ENCODE measurements at places on chromosomes 11 and 22.

- DNase-seq = no peak
These were observed 78.3 kb downstream of the RPL27A start for GRCh38 chr11:8760896-8761295.

- no peak for DNase-seq
These were observed 54.3 kb upstream of the NAV2 start for GRCh38 chr11:19658344-19658743.

- DNase-seq = no peak
These were observed 13.9 kb downstream of the ALKBH3 start for GRCh38 chr11:43894546-43894945.

GRCh38 chr11:109511598-109511997 lies 89.6 kb downstream of the C11orf87 start:
- DNase-seq = no peak

DNA sequence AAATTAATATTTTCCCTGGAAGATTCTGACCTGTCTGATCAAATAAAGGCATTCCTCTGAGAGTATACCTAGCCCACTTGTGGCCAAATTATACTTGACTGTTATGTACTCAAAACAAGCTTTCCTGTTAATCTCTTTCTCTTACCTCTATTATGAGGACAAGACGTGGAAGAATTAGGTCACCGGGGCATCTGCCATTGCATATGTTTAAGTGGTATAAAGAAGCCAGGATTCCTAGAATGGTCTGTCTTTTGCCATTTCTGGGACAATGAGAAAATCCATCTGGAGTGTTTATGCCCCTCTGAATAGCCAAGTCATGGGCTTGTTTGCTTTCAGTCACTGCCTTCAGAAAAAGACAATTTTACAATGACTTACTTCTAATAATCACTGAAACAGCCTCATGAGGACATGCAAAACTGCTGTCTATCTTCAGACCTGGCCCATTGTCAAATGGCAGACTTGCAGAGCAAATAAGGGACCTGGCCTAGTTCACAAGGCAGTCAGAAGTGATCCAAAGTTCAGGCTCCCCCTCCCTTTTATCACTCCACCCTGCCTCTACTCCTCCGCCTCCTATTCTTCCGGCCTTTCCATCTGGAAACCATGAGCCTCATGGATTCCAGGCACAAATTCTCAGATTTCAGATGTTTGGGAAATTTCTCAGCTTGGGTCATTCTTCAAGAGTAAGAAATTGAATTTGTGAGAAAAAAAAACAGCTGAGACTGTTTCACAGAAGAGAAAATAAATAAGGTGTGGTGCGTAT lies 128.1 kb upstream of the LDLRAD3 start:
- DNase-seq = peak; percentile 78

DNA sequence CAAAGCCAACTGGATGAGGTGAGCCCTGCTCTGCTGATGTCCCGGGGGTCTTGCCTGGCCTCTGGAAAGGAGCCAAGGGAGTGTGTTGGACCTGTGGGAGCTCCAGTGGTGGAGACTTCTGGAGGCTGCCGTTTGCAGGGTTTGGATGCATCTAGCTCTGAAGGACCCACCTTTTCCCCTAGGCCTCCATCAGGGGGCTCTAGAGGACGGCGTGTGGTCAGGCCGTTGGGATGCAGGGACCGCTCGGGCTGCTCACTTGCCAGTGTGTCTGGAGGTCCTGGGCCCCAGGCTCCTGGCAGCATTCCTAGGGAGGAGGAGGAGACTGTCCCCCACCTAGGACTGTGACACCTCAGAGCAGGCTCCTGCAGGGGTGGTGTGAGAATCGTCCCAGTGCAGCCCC lies 58.3 kb downstream of the PRDM11 start:
- DNase-seq = no peak

DNA sequence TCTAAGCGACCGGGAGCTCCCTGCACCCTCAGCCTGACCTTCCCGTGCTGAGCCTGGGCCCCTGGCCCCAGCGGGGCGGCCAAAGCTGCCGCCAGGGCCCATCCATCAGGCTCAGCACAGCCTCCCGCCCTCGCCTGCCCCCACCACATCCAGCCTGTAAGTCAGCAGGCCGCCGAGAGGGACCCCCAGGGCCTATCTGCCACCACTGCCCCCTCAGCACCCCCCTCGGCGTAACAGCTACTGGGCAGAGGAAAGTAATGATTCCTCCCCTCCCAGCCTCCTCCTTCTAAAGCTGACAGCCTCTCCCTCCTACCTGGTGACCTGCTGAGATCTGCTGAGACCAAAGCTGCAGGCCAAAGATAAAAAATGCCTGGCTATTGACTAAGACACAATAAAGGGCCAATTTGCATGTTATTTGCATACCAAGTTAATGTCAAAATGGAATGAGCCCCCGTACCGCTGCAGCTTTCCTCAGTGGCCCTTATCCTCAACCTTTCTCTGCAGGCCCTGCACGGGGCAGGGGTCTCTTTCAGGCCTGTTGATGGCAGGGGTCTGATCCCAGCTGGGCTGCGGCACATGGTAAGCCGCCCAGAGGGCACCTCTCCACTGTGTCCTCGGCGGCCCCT lies 51.6 kb downstream of the RPUSD4 start:
- no peak for DNase-seq

GRCh38 chr11:69822676-69823494 lies 3.7 kb upstream of the FGF3 start:
- DNase-seq = no peak

DNA sequence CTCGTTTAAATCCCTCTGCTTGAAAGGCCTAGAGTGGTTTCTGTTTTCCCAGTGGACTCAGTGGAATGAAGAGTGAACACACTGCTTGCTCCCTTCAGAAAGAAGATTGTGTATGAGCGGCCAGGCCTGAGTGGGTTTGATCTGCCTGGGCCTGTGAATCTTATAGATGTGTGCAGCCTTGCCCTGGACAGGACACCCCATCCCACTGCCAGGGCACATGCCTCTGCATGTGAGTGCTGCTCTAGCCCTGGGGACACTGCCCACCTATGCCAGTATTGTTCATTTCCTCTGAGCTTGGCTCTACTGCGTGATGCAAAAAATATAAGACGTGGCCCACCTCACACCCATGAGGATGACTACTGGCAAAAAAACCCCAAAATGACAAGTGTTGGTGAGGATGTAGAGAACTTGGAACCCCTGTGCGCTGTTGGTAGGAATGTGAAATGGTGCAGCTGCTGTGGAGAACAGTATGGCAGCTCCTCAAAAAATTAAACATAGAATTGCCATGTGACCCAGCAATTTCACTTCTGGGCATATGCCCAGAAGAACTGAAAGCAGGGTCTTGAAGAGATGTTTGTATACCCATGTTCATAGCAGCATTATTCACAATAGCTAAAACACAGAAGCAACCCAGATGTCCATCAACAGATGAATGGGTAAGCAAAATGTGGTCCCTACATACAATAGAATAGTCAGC lies 27.3 kb upstream of the NECTIN1 start:
- no peak for DNase-seq

GRCh38 chr11:13429836-13430235 lies 33.2 kb downstream of the BTBD10 start:
- DNase-seq = no peak

DNA sequence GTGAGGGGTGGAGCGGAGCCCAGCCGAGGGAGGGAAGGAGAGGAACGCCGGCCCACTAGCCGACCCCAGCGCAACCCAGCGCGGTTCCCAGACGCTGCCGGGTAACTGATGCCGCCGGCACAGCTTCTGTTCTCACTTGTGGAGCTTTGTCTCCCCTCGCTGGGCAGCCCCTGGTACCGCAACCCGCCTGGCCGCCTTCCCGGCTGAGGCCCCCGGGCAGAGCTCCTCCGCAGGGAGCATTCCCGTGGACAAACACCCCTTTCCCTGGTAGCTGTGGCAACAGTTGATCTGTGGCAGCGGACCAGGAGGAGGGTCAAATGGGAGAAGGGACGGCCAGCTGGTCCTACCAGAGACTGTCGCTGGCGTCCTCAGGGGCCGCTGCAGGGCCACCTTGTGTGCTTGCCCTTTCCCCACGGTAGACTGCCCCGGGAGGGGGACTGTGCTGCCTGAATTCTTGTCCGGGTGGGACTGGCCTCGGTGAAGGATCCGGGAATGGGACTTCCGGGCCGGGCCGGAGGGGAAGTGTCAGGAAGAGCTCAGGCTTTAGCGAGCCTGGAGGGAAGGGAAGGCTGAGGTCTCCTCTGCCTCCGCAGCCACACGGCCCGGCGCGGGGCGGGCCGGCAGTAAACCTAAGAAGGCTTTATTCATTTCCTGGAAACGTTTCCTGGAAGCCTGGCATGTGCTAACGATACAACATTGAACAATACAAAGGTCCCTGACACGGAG lies 468.0 kb downstream of the OPCML start:
- peak; percentile 90 for DNase-seq

DNA sequence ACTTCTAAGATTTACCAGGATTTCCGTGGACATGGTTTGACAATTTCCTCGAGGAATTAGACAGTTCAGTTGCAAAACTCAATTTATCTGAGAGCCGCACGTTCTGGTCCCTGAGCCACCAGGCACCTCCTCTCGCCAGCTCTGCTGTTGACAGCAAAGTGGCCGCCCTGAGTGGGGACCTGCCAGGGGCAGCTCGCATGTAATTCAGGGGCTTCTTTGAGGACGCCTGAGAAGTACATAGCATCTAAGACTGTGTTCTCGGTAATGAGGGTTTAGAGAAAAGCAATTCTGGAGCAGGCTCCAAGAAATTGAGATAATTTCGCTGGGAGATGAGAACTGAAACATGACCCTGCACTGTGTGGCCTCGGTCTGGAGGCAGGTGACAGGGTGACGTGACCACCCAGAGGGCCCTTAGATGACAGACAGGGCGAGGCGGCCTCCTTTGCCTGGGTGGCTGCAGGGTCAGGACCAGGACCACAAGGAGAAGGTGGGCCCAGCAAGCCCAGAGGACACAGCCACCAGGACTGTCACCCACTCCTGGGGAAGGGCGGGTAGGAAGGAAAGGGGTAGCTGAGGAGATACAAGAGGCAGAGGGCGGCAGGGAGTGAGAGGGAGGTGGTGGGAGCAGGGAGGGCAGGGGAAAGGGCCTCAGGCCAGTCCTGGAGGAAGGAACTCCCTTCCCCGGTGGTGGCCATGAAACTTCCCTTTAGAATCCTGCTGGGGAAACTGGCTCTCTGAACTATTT lies 55.0 kb downstream of the RTL6 start:
- no peak for DNase-seq

DNA sequence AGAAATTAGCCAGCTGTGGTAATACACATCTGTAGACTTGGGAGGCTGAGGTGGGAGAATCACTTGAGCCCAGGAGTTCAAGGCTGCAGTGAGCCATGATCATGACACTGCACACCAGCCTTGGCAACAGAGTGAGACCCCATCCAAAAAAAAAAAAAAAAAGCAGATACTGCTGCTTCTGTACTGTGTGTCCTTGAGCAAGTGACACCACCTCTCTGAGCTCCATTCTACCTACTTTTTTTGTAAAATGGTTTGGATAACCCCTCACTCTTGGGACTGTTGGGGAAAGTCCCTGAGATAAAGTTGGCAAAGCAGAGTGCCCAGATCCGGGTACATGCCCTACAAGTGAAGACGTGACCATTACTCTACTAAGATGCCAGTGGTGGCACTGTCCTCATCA lies 2.7 kb downstream of the SEC14L3 start:
- no peak for DNase-seq

DNA sequence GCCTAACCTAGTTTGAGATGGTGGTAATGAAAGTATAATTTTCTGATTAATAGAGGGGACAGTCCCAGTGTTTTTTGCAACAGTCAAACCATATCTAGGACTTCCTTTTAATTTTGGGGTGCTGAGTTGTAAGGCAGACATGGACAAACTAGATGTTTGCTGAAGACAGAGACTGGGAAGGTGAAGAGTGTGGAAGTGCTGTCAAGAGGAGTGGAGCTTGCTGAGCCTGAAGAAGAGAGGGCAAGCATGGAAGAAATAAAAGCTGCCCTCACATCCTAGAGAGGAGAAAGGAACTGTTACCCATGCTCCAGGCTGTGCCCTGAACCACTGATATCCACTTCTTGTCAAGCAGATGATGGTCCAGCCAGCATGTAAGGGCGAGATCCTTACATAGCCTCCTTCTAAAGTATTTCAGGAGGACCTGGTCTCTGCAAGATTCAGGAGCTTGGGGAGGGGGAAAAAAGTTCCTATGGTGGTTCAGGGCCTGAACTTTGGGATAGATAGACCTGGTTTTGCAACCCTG lies 51.4 kb downstream of the PRR5L start:
- DNase-seq = no peak

GRCh38 chr22:28904211-28904896 lies 21.0 kb downstream of the ZNRF3 start:
- DNase-seq = no peak

DNA sequence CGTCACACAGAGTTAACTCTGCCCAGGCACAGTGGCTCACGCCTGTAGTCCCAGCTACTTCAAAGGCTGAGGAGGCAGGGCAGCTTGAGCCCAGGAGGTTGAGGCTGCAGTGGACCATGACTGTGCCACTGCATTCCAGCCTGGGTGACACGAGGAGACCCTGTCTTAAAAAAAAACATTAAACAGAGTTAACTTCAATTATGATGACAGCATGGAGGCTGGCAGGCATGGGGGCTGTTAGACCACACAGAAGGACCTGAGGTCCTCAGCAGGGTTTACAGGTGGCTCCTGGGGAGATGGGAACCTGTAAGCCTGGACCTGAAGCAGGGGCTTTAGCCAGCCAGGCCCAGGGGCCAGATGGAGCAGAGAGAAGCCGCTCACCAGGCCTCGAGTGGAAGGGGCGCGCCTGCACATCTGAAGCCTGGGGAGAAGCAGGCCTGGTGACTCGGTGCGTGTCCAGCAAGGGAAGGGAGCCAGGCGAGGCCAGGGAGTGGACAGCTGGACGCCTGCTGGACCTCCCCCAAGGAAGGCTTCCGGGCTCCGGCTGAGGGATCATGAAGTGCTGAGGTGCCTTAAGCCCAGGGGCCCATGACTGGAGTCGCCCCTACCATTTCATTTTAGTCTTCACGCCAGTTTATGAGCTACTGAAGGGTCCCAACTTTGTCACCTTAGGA lies 25.3 kb downstream of the RPUSD4 start:
- no peak for DNase-seq

- DNase-seq = no peak
These were observed 304.4 kb downstream of the AASDHPPT start for GRCh38 chr11:106381895-106382294.

GRCh38 chr22:22825213-22825593 lies 62.4 kb upstream of the IGLL5 start:
- no peak for DNase-seq

DNA sequence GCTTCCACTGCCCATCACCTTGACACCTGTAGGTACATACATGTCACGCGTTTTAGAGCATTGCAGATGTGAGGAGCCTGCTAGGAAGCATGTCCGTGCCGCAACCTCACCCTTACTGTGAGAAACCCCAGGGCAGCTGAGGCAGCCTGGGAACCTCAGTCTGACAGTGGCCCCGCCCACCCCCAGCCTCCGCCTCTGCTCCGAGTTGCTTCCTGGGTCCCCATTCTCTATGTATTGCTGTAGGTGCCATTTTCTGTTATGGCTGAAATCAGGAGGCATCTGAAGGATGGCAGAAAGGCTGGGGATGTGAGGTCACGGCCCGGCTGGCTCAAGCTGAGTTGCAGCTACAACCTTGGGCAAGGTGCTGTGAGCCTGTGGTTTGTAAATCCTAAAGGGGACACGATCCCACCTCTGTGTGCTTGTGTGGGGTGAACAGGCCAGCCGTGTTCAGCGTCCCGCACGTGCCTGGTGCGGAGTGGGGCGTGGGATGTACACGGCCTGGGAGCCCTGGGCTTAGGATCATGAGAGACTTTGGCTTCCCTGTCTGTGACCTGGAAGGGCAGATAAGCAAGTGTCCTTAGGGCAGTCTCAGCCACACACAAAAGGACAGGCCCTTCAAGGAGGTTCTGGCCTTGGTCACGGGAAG lies 102.7 kb downstream of the PHF21B start:
- DNase-seq = no peak
